ENCODE measurements at places on chromosomes 12 and 14.

- no peak for DNase-seq
Measured at GRCh38 chr12:76318773-76319594, 29.2 kb downstream of the BBS10 start.

- DNase-seq: no peak
Measured at GRCh38 chr12:100375038-100375735, 18.3 kb downstream of the SLC17A8 start.

- no peak for DNase-seq
Measured at GRCh38 chr12:58252914-58253313, 311.5 kb downstream of the ATP23 start.

- no peak for DNase-seq
Measured at GRCh38 chr12:122042910-122043309, 21.2 kb downstream of the BCL7A start.

DNA sequence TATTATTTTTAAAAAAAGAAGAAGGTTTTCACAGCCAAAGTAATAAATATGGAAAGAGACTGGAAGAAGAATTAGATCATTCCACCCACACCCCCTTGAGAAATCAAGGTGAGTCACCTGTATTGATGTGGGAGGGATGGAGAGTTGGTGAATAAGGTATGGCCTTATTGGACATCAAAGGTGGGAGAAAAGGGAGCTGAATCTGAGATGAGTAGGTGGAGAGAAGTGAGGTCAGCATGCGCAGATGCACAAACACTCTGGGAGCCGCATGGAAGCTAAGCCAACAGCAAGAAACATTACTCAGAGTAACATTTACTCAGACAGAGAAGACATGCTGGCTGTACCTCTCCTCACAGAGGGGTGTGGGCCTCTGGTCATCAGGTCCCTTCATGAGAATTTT is 113.1 kb upstream of the FOXG1 start:
- no peak for DNase-seq

- DNase-seq: no peak
Measured at GRCh38 chr12:89349814-89350213, 2.5 kb downstream of the DUSP6 start.

GRCh38 chr12:62537551-62537950 is 70.9 kb downstream of the MON2 start:
- no peak for DNase-seq
